Thoracic aorta (tissue), 2 donors: ENCODE measurements at places on chromosomes 7 and 10. TPM values are rescaled to one million over a fixed set of nuclear protein-coding genes. Genes with fewer than 3 reads are reported as not detected.

Gene POP7
- 21.0 TPM for total RNA-seq

DNA sequence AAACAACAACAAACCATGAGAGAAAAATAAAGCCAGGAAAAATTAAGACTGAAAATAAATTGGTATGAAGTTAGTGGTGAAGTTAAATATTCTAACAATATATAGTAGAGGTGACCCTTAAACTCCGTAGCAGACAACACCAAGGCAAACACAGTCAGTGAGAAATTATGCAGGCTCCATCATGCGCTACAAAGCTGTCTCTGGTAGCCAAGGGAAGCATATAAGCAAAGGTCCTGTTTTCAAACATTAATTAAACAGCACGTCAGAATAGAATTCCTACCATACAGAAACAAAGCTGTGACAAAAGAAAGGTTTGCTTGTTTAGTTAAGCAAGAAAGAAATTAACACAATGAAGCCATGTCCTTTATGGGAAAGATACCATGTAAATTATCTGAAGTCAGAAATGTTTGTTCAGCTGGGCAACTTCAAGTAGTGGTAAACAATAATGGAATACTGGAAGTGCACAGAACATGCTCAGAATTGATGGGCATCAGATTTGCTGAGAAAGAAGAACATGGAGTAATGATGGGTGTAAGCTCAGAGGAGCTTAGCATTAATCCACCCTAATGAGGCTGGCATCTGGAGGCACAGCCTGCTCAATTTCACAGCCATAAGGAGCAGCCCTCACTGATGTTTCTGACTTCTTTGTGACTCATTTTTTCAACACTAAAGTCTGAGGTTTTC is 75.7 kb downstream of the IGF2BP3 start:
- no peak overlapping the region for H3K27ac ChIP-seq
- H3K27me3 ChIP-seq = no peaks in the 10 kb centered on the region
- no peak for DNase-seq
- no peaks in the 10 kb centered on the region for H3K36me3 ChIP-seq
- no peak overlapping the region for H3K4me3 ChIP-seq
- H3K4me1 ChIP-seq = no peaks in the 10 kb centered on the region

- H3K27me3 ChIP-seq = no peaks in the 10 kb centered on the region
- DNase-seq = no peak
- no peak overlapping the region for H3K4me3 ChIP-seq
Observed at GRCh38 chr7:35570937-35571336, 124.0 kb downstream of the HERPUD2 start.

DNA sequence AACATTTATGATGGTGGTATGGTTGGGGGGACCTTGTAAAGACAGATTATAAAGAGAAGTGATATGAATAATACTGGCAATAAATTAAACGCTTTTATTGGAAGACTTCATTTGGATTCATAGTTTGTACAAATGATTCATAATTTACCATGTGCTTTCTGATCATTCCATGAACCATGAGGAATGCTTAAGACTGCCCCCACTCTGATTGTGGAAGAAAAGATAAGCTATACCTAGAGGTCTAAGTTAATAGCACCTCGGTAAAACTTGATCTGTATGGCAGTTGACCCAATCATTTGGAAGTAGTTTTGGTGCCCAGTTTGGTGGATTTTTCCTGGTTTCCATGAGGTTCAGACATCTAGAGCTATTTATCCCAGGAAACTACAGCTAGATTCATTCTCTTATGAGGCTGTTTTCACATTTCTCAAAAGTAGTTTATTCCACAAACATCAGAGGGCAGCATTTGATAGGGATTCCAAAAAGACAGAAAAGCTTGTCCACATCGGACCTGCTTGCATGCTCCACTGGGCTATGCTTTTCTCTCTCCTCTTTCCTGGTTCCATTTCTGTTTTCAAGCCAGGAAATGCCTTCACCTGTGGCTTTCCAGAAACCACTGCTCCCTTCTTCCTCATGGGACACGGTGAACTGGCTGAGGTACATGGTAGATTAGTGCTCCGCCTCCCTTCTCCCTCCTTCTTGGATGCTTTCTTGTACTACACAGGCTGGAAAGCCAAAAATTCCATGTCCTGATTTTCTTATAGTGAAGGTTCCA is 29.2 kb downstream of the TFAM start:
- H3K36me3 ChIP-seq = no peaks in the 10 kb centered on the region
- H3K4me3 ChIP-seq = peak overlapping the region; percentile 46
- no peak for DNase-seq
- H3K4me1 ChIP-seq = no peaks in the 10 kb centered on the region
- H3K27me3 ChIP-seq = no peaks in the 10 kb centered on the region

Gene RPS24
- 1,252 TPM for total RNA-seq

DNA sequence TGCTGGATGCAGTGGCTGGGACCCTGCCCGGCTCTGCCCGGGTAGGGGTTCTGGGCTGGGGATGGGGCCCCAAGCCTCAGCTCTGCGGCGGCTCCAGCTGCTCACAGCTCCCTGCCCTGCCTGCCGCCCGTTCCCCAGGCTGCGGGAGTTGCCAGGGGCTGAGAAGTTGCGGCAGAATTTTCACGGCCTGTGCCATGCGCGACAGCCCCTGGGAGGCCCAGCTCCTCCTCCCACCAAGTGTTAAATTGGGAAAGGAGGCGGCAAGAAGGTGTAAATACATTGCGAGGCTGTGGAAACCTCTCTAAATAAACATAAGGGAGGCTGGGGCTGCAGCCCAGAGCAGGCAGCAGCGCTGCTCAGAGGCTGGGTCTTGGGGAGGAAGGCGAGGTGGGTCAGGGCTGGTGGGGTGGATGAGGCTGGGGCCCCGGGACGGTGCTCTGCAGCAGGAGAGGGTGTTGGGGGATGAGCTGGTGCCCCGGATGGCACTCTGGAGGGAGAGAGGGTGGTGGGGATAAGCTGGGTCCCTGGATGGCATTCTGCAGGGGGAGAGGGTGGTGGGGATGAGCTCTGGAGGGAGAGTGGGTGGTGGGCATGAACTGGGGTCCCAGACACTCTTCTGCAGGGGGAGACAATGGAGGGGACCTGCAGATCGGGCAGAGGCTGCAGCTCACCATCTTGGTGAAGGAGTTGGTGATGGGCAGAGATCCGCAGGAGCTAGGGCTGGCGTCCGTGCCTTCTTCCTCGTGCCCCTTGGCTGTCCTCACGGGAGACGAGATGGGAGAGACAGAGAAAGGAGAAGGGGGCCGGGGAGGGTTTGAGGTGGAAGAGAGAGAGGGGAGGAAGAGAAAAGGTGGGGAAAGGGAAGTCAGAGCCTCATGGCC is 85.5 kb upstream of the GNA12 start:
- no peak overlapping the region for H3K27ac ChIP-seq
- H3K36me3 ChIP-seq = no peaks in the 10 kb centered on the region
- H3K27me3 ChIP-seq = no peaks in the 10 kb centered on the region
- DNase-seq = no peak
- no peak overlapping the region for H3K4me3 ChIP-seq

- no peak overlapping the region for H3K27ac ChIP-seq
- no peaks in the 10 kb centered on the region for H3K4me1 ChIP-seq
- H3K27me3 ChIP-seq = no peaks in the 10 kb centered on the region
- no peak overlapping the region for H3K4me3 ChIP-seq
- DNase-seq = no peak
- peaks cover 4% of the 10 kb centered on the region for H3K36me3 ChIP-seq
Observed at GRCh38 chr10:119496273-119496672, 46.2 kb downstream of the RGS10 start.

DNA sequence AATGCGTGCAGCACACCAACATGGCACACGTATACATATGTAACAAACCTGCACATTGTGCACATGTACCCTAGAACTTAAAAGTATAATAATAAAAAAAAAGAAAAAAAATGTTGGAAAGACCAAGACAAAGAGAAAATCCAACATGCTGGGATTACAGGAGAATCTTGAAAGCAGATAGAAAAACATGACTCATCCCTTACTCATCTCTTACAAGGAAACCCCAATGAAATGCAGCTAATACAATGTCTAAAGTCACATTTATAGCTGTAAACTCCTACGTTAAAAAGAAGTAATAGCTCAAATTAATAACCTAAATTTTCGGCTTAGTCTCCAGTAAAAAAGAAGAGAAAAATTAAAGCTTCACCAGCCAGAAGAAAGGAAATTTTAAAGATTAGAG is 47.5 kb upstream of the DGKB start:
- H3K4me1 ChIP-seq = no peaks in the 10 kb centered on the region
- no peaks in the 10 kb centered on the region for H3K27me3 ChIP-seq
- no peak overlapping the region for H3K27ac ChIP-seq
- DNase-seq = no peak
- no peak overlapping the region for H3K4me3 ChIP-seq
- H3K36me3 ChIP-seq = no peaks in the 10 kb centered on the region

DNA sequence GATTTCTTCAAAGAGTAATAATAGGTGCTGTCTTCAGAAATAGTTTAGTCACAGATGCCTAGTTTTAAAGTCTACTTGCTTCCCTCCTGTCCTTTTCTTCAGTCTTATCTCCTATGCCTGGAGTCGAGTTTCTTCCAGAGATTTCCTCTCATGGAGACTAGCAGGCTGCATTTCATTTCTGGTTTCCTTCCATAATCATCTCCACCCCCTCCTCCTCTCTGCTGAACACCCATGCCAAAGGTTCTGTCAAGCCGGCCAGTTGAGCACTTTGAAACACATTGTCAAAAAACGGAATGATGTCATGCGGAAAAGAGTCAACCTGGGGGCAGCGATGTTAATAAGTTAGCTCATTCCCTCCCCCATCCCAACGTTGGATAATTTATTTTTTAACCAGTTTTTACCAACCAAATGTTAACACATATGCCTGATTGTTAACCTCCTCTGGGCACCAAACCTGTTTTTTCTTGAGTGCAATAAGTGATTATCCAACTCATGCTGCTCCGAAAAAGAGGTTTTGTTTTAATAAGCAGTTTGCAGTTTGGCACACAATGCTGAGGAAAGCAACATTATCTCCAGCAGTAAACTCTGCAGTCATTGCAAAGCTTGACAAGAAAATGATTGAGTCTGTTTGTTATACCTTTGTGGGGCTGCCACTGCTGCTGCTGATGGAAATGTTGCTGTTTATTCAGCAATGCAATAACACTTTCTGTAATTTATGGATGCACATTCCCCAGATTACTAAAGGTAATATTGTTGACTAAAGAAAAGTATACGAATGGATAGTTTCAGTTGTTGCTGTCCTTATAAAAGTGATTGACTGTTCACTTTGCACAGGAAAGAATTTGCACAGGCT is 161.6 kb downstream of the LRMDA start:
- no peaks in the 10 kb centered on the region for H3K27me3 ChIP-seq
- H3K36me3 ChIP-seq = no peaks in the 10 kb centered on the region
- no peak overlapping the region for H3K27ac ChIP-seq
- H3K4me1 ChIP-seq = peaks cover 7% of the 10 kb centered on the region
- no peak for DNase-seq

Gene GPRIN2
- 0.27 TPM for total RNA-seq

Gene CXCL12
- 149 TPM for total RNA-seq

Gene PPP1R17
- not detected for total RNA-seq

Gene ELFN1
- 0.85 TPM for total RNA-seq

GRCh38 chr7:121428855-121429489 is 32.9 kb upstream of the FAM3C start:
- no peak overlapping the region for H3K27ac ChIP-seq
- H3K4me1 ChIP-seq = no peaks in the 10 kb centered on the region
- H3K27me3 ChIP-seq = no peaks in the 10 kb centered on the region
- H3K4me3 ChIP-seq = no peak overlapping the region

Gene AP5Z1
- 42.0 TPM for total RNA-seq

DNA sequence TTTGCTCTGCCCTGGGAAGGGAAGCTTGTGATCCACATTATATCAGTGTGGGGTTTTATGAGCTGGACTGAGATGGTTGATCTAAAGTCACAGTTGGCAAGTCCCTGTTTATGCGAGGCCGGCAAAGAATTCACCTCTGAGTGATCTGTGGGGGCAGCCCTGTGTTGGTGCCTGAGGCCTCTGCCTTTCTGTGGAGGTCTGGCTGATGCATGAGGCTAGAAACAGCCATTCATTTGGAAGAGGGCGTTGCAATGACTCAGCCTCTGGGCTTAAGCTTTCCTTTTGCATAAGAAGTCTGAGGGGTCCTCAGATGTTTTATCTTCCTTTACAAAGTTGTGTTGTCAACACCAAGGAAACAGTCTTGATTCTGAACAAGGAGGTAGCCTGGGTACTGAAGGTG is 126.9 kb downstream of the MGMT start:
- H3K4me1 ChIP-seq = no peaks in the 10 kb centered on the region
- H3K4me3 ChIP-seq = no peak overlapping the region
- no peaks in the 10 kb centered on the region for H3K27me3 ChIP-seq

Gene SPOCK2
- 13.8 TPM for total RNA-seq

GRCh38 chr10:24213266-24213665 is 4.3 kb downstream of the KIAA1217 start:
- H3K4me3 ChIP-seq = no peak overlapping the region
- no peaks in the 10 kb centered on the region for H3K4me1 ChIP-seq
- no peak overlapping the region for H3K27ac ChIP-seq

Gene NPTX2
- total RNA-seq = 99.9 TPM

DNA sequence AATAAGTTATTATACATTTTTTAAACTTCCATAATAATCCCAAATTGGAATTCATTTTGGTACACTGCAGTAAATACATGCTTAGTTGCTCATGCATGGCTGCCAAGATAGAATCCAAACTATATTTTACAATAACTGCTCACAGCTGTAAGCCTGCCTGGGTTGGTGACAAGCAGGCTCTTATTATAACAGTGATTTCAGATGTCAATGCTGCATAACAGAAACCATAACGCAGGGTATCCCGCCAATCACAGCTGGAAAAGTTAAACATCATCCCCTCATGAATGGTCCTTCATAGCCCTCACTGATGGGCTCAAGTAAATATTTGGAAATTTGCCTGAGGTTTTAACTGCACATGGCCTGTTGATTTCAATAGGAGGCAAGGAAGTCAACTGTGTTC is 149.8 kb downstream of the AMPH start:
- no peak for DNase-seq
- no peak overlapping the region for H3K4me3 ChIP-seq
- no peaks in the 10 kb centered on the region for H3K27me3 ChIP-seq
- no peaks in the 10 kb centered on the region for H3K4me1 ChIP-seq
- no peak overlapping the region for H3K27ac ChIP-seq

Gene APBB1IP
- total RNA-seq = 9.2 TPM

DNA sequence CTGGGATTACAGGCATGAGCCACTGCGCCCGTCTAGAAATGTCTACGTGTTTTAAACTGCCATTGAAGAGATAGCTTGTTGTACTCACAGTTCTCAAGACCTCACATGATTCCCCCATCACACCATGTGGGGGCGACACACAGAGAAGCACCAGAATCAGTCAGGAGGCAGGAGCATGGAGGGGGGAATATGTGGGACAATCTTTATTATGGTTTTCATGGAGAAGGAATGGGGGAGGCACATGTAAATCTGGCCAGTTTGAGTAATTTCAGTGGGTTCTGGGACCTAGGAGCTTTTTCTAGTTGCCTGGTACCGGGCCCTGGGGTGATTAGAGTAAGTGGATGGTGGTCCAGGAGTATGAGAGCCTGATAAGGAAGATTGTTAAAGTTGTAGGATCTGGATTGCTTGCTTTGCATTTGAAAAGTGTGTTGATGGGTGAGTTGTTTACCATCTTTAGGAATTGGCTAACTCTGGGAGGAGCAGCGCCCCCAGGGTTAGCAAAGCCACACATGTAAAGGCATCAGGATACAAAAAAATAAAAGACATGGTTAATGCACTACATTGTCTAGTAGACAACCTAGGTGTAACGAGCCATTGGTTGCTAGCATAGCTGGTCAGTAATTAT is 85.4 kb upstream of the SLC13A1 start:
- H3K4me3 ChIP-seq = no peak overlapping the region
- H3K36me3 ChIP-seq = no peaks in the 10 kb centered on the region

GRCh38 chr10:62159351-62159750 is 109.3 kb downstream of the RTKN2 start:
- H3K27me3 ChIP-seq = no peaks in the 10 kb centered on the region
- no peaks in the 10 kb centered on the region for H3K36me3 ChIP-seq
- no peaks in the 10 kb centered on the region for H3K4me1 ChIP-seq
- DNase-seq = no peak
- H3K4me3 ChIP-seq = no peak overlapping the region
